AG04449 (cell line): ENCODE measurements at places on chromosomes 5 and 9.

DNA sequence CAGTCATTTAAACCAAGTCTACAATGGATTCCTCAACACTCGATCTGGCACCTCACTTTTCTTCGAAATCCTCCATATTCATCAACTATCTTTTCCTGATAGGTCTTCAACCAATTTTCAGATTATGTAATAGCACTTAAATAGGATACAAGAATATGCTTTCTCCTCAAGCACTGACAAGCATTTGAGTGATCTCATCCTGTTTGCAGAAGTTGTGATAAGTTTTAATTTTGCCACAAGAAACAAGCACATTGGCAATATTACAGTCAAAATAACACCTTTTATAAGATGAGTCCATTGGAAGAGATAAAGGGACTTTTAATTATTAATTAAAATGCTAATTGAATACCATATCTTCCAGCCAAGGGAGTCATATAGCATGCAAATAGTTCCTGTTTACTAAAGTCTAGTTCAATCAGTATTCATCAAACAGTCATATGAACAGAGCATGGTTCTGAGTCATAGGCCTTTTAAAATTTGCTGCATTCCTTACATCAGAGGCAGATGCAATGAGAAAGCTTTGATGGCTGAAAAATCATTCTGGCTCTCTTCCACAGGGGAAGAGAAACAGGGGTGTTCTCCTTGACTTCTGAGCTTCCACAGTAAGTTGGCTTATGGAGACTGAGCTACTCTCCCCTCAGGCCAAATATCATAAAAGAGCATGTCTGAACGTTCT is 32.7 kb upstream of the ZCCHC9 start:
- peak; percentile 67 for DNase-seq

GRCh38 chr5:140118302-140118936 is 4.5 kb downstream of the PURA start:
- no peak for DNase-seq

GRCh38 chr5:58854441-58854840 is 271.6 kb downstream of the RAB3C start:
- DNase-seq = no peak

GRCh38 chr9:8555762-8556500 is 756.4 kb upstream of the DMAC1 start:
- DNase-seq = no peak

DNA sequence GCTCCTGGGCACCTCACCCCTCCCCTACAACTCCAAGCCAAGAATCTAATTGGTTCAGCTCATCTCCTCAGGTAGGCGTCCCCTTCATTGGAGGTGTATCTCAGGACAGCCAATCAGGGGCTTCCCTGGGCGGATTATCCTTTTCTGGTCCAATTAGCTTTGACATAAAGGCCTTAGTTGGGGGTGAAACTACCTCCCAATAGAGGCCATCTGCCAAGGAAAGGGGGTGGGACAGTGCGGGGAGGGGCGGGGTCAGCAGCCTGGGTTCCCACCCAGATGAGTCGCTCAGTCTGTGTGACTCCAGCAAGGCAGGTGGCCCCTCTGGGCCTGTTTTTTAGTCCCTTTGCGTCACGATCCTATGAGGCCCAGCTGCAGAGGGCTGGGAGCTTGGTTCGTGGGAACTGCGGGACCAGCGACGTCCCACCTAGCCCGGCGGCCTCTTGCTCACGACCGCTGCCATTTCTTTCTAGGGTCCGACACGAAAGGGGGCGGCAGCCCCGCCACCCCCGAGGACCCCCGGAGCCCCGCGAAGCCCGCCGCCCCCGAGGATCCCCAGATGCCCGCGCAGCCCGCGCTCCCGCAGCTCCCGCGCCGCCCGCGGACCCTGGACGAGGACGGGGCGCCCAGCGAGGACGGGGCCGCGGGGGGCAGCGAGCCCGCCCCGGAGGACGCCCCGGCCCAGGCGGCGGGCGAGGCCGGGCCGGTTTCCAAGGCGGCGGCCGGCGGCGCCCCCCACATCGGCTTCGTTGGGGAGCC is 8.9 kb downstream of the PRRT1B start:
- no peak for DNase-seq
